ENCODE measurements at places on chromosomes 1 and 21. TPM values are rescaled to one million over a fixed set of nuclear protein-coding genes. Genes with fewer than 3 reads are reported as not detected.

DNA sequence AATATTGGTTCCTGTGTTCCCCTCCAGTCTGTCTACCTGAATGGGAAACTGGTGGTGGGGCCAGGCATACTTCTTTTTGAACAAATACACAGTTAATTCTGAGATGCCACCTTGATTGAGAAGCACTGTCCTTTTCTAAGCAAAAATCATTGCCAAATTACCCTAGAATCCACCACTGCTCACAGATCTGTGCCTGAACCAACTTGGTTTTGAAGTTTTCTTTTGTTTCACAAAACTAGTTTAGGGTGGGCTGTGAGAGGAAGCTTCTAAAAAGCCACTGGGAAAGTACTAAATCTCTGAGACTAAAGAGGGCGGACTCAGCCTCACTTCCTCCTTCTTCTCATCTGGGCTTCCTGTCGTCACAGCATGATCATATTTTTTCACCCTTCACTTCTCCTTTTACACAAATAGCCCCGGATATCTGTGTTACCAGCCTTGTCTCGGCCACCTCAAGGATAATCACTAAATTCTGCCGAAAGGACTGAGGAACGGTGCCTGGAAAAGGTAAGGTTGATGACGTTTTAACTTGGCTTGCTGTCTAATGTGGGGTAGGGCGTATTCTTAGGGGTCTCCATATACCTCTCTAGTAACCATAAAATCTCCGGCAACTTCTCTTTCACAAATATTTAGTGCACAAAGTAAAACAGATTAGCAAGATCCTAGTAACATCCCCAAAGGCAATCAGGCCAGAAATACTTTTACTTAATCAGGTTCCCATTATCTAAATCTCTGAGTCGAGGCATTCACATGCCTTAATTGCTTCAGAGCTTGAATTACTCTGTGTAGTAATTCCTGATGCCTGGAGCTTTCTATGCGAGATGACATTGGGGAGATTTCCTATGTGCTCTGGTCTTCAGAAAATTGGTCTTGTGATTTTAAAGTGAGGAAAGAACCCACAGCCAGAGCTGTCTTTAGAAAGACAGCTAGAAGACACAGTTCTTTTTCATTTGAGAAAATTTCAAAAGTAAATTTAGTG lies at the start of gene CD53:
Gene CD53, plus strand, starts transcription at position 404 of the 976 bp plus-strand sequence. CDS start 18,261 bp downstream, outside the sequence.
- no peak for DNase-seq

The OR6K3 gene
- polyA plus RNA-seq = not detected

The CELA3B gene
- polyA plus RNA-seq = 0.49 TPM

DNA sequence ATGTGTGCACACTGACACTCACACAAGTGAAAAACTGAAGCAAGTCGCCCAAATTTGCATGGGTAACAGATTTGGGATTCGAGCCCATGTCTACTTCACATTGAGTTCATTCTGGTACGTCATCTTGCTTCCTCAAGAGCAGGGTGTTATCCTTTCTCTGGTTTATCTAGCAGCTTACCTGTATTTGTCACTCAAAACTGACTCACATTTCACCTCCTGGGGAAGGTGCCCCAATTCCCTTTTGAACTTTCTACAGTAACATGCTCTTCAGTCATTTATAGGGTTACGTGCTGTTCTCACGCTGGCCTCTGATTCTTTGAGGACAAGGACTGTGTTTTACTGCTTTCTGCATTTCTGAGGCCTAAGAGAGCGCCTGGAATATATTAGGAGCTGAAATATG lies 162.8 kb downstream of the PDE4B start:
- DNase-seq = no peak

DNA sequence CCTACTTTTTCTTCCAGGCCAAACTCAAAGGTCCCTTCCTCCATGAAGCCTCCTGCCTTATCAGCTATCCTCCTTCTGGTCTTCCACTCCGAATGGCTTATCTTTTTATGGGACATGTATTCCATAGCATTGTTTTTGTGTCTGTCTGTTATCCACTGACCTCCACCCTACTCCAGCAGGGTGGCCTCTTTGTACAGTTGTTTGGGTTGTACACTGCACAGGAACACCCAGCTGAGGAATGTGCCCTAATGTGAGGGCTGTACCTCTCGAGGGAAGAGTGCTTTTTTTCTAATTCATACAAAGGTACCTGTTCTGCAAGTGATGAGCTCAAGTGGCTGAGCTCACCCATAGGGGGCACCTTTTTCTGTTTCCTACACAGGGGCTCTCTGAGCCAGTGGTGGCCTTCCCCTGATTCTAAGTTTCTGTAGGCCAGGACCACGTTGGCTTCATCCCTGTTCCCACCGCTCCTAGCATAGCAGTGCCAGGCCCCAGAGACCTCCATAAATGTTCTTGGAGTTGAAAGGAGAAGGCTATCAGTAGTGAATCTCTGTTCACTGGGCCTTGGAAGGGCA lies 108.2 kb downstream of the FOXD2 start:
- no peak for DNase-seq

DNA sequence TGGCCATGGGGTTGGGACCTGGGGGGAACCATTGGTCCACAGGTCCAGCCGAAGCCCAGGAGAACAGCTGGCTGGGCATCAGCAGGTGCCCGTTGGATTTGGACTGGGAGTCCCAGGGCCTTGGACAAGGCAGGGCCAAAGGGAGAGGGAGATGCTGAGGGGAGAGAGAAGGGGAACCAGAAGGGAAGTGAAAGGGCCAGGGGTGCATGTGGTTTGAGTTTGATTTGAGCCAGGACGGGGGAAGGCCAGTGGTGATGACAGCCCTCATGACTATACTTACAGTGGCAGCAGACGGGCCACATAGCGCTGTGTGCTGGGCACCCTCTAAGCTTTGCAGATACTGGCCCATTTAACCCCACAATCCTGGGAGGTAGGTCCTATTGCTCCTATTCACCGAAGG lies 18.8 kb downstream of the AGRN start:
- no peak for DNase-seq

DNA sequence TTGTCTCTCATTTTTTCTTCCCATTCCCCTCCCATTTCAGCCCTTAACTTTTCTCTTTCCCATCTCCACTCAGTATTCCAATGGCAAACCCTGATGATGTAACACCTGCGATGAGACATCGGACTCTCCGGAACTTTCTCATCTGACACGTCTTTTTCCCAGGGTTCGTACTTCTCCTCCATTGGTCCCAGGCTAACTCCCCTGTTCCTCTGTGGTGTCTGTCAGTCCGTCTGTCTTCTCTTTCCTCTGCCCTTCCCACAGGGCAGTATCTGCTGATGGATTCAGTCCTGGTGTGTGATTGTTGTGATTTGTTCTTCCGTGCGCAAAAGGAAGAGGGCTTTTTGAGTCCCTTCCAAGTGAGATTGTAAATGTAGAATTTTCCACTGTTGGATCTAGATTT lies 27.7 kb downstream of the VANGL2 start:
- DNase-seq = no peak

DNA sequence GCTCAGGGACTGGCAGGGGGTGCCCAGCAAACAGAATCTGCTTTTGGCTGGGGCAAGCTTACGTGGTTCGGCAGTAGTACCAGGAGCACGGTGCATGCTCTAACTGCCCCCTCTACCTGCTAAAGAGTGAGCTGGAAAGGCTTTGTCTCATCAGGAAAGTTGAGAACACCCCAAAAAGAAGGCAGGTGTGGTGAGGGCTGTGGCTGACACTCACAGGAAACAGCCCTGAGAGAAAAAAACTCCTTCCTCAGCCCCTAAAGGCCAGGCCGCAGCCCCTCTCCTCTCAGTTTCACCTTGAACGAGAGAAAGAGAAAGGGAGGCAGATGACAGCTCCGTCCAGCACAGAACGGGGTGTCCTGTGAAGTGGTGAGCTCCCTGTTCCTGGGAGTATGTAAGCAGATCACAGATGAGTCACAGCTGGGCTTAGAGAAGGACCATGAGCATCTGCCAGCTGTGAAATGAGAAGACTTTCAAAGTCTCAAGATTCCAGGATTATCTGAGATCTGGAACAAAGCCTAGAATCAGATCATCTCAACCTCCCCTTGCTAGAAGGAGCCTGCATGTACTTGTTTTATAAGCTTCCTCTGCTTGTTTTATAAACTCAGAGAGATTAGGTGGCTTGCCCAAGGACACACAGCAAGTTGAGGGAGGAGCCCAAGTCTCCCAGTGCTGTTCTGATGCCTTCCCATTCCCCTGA lies 13.4 kb downstream of the LAPTM5 start:
- DNase-seq = no peak

DNA sequence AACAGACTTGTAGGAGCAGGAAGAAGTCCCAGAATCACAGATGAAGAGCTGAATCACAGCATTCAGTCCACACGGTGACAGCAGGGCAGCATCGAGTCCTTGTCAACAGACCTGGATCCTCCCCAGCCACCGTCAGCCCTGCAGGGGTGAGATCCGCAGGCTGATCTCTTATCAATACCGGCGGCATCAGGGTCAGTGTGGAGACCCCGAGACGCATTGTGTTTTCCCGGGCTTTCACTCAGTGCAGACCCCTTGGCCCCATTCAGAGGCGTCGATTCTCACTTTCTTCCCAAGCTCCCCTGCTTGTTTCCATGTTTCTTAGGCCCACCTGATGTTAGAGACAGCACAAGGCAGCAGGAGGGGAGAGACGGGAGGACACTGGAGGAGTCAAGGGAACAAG lies 609.6 kb downstream of the PTPRU start:
- DNase-seq = no peak
